Peyer's patch (tissue), 4 donors: ENCODE measurements at places on chromosomes 16 and 17.
A peak's percentile ranks its signal among the peaks of the same experiment; 100 is the strongest.

- no peaks in the 10 kb centered on the region for H3K4me1 ChIP-seq
- H3K27me3 ChIP-seq, result no peaks in the 10 kb centered on the region
- DNase-seq, result no peak
- H3K4me3 ChIP-seq, result no peak overlapping the region
- no peaks in the 10 kb centered on the region for H3K36me3 ChIP-seq
These were observed 92.4 kb upstream of the HS3ST2 start for GRCh38 chr16:22721511-22722100.

GRCh38 chr17:10073941-10074340 lies 124.5 kb downstream of the GAS7 start:
- no peak overlapping the region for H3K27ac ChIP-seq
- H3K27me3 ChIP-seq, result no peaks in the 10 kb centered on the region
- H3K36me3 ChIP-seq, result no peaks in the 10 kb centered on the region
- H3K4me3 ChIP-seq, result no peak overlapping the region
- H3K4me1 ChIP-seq, result no peaks in the 10 kb centered on the region

DNA sequence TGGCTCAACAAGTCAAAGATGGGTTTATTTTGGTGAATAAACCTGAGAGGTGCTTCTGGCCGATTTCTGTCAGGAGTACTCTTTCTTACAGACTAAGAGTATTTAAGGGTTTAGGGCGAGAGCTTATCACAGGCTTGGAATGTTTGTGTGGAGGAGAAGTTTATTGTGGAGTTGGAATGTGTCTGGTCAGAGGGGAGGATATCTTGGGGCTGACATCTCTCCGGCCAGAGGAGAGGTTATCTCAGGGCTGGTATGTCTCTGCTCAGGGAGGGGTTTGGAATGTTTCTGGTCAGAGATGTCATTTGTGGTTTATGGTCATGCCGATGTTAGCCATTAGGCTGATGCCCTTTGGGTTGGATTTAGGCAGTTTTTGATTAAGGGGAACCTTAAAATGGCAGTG lies 236.4 kb upstream of the EEF2KMT start:
- no peak for DNase-seq
- no peak overlapping the region for H3K27ac ChIP-seq
- H3K4me1 ChIP-seq, result no peaks in the 10 kb centered on the region
- H3K36me3 ChIP-seq, result no peaks in the 10 kb centered on the region
- H3K27me3 ChIP-seq, result no peaks in the 10 kb centered on the region

- H3K27me3 ChIP-seq, result no peaks in the 10 kb centered on the region
- no peak overlapping the region for H3K27ac ChIP-seq
- no peaks in the 10 kb centered on the region for H3K36me3 ChIP-seq
- DNase-seq, result no peak
- H3K4me3 ChIP-seq, result no peak overlapping the region
- H3K4me1 ChIP-seq, result peaks cover 41% of the 10 kb centered on the region
These were observed 5.2 kb downstream of the C17orf50 start for GRCh38 chr17:35765756-35766488.

- no peaks in the 10 kb centered on the region for H3K36me3 ChIP-seq
- no peak for DNase-seq
- no peak overlapping the region for H3K4me3 ChIP-seq
- H3K4me1 ChIP-seq, result no peaks in the 10 kb centered on the region
These were observed 58.1 kb downstream of the TOX3 start for GRCh38 chr16:52488837-52489289.

DNA sequence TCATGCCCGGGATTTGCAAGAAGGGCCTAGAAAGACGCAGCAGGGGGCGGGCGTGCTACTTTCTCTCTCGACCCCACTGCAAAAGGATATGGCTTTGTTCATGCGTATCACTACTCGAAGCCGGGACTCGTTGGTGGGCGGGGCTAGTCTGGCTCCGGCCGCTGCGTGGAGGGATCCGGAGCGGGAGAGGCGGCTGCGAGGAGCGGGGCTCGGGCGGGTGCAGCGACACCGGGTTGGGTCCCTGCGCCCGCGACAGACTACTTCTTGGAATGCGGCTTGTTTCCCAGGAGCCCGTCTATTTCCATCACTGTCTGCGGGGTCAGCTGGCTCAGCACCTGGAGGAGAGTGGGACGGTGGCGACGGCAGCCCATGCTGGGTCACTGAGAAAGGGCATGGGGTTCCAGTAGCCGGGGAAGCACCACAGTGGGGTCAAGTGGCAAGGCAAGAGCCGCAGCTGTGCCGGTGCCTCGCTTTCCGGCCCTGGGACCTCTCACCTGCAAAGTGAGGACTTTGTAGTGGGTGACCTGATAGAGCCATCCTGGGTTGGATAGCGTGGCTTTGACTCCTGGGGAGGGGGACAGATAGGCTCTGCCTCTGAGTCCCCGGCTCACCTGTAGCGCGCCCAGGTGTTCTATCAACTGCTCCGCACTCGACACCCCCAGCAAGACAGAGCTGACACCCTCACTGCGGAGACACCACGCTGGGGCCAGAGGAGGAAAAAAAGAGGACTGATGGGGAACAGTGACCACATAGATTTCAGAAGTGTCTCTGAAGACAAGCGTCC lies 6.6 kb downstream of the KCNAB3 start:
- peak overlapping the region; percentile 52 for H3K4me3 ChIP-seq
- H3K27me3 ChIP-seq, result no peaks in the 10 kb centered on the region
- H3K4me1 ChIP-seq, result no peaks in the 10 kb centered on the region
- H3K36me3 ChIP-seq, result no peaks in the 10 kb centered on the region

GRCh38 chr17:28716740-28717577 lies 709 bp downstream of the RAB34 start:
- H3K27ac ChIP-seq, result peak overlapping the region; percentile 91
- DNase-seq, result no peak
- H3K27me3 ChIP-seq, result no peaks in the 10 kb centered on the region
- peak overlapping the region; percentile 58 for H3K4me3 ChIP-seq
- peaks cover 9% of the 10 kb centered on the region for H3K4me1 ChIP-seq

DNA sequence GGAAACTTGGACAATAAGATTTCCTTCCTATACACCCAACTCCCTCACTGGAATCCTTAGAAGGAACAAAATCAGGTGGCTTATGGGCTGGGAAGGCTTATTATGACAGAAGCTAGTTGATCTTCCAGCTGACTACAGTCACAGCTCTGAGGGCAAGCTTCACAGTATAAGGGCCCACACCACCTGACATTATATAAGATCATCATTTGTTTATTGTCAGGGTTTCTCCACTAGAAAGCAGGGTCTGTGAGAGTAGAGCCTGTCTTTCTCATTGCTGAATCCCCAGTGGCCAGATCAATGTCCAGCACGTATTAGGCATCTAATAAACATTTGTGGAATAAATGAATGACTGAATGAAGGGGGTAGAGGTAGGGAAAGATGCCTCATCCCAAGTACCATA lies 57.8 kb upstream of the PHOSPHO1 start:
- H3K36me3 ChIP-seq, result peaks cover 5% of the 10 kb centered on the region
- no peak for DNase-seq
- H3K4me3 ChIP-seq, result no peak overlapping the region
- no peaks in the 10 kb centered on the region for H3K4me1 ChIP-seq
- no peaks in the 10 kb centered on the region for H3K27me3 ChIP-seq

DNA sequence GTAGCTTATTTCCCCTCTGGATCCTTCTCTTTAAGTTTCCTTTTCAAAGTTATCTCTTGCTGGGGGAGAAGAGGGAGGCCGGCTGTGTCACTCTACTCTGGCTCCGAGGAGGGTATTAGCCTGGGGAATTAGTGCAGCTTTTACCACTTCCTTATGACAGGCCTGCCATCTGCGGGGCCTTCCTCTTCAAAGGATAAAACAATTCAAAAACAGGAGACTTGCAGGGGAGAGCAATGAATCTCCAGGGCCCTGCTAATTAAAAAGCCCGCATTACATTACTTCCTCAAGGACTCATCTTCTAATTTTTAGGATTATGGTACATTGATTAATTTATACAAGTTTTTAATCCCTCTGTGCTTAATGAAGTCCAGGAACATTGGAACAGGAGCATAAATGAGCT lies 190.9 kb upstream of the CDH5 start:
- H3K36me3 ChIP-seq, result no peaks in the 10 kb centered on the region
- no peaks in the 10 kb centered on the region for H3K4me1 ChIP-seq
- no peaks in the 10 kb centered on the region for H3K27me3 ChIP-seq
- no peak overlapping the region for H3K27ac ChIP-seq
- DNase-seq, result no peak
- H3K4me3 ChIP-seq, result no peak overlapping the region

DNA sequence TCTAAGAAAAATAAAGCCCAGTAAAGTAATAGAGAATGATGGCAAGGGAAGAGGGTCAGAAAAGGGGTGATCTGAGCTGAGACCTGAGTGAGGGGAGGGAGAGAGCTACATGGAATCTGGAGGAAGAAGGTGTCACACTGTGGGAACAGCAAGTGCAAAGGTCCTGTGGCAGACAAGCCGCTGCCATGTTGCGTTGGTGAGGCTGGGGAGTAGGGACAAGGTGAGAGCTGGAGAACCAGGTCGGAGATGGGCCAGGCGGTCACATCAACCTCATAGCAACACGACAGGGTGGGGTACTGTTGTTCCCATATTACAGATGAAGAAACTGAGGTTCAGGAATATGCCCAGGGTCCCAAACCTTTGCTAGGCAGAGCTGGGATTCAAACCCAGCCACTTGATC lies 16.6 kb upstream of the CALB2 start:
- no peak overlapping the region for H3K27ac ChIP-seq
- no peaks in the 10 kb centered on the region for H3K27me3 ChIP-seq
- H3K36me3 ChIP-seq, result no peaks in the 10 kb centered on the region
- no peaks in the 10 kb centered on the region for H3K4me1 ChIP-seq

- H3K36me3 ChIP-seq, result no peaks in the 10 kb centered on the region
- no peaks in the 10 kb centered on the region for H3K27me3 ChIP-seq
- DNase-seq, result no peak
- no peaks in the 10 kb centered on the region for H3K4me1 ChIP-seq
- H3K4me3 ChIP-seq, result no peak overlapping the region
These were observed 212.5 kb downstream of the KATNIP start for GRCh38 chr16:27762441-27762840.

DNA sequence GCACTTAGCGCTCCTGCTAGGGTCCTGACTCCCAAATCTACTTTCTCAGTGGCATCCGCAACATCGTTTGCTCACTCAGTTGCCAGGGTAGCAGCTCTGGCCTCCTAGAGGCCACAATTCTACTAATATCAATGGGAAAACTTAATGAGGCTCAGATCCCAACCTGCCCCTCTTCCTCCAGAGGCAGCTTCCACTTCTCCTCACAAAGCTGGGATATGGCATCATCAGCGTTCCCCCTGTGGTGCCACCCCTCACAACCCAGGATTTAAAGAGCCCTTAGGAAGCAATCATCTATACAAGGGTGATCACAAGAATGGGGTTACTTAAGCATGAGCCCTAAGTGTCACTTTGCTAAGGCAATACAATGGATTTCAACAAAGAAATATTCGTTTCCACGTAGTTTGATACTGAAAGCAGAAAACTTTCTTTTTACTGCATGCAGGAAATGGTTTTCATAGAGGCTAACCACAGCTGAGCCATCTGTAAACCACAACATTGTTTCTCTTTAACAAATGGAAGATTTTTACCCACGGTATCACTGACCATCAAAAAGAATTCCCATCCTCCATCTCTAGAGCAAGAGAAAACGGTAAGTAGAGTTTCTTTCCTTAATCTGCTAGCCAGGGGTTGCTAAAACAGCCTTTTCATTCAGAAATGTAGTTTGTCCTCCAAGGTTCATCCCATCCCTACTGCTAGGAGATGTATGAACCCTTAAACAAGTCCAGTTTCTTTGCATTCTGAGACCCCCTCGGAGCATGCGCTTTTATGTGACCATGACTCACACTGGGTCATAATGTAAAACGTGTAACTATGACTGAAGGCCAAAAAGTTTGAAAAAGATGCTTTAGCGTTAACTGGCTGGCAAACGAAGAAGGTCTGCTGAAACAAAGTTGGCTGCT lies 68.3 kb upstream of the BCAR1 start:
- DNase-seq, result no peak
- peaks cover 17% of the 10 kb centered on the region for H3K4me1 ChIP-seq
- no peak overlapping the region for H3K4me3 ChIP-seq
- H3K36me3 ChIP-seq, result no peaks in the 10 kb centered on the region
- H3K27me3 ChIP-seq, result no peaks in the 10 kb centered on the region

DNA sequence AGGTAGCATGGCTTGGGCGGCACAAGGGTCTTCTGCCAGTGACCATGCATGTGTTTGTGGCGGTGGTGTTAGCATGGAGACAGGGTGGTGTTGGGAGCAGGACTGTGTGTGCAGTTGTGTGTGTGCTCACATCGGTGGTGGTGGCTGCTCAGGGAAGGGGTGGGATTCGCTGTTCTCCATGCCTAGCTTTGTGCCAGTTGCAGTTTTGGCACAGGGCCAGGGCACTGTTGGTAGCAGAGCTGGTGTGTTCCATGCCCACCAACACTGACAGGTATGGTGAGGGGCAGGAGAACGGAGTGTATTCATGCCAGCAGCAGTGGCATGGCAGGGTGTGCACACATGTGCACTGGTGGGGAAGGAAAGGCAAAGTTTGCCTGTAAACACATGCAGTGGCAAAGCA lies 77.3 kb upstream of the TEKT1 start:
- H3K27me3 ChIP-seq, result no peaks in the 10 kb centered on the region
- H3K27ac ChIP-seq, result no peak overlapping the region
- no peaks in the 10 kb centered on the region for H3K36me3 ChIP-seq
- no peak overlapping the region for H3K4me3 ChIP-seq
- H3K4me1 ChIP-seq, result no peaks in the 10 kb centered on the region

GRCh38 chr16:14310519-14310991 lies 239.4 kb downstream of the MRTFB start:
- H3K27ac ChIP-seq, result no peak overlapping the region
- no peak for DNase-seq
- no peaks in the 10 kb centered on the region for H3K27me3 ChIP-seq
- no peaks in the 10 kb centered on the region for H3K4me1 ChIP-seq
- H3K36me3 ChIP-seq, result no peaks in the 10 kb centered on the region

- no peak for DNase-seq
- H3K4me3 ChIP-seq, result no peak overlapping the region
- no peaks in the 10 kb centered on the region for H3K36me3 ChIP-seq
These were observed 62.8 kb downstream of the RABEP1 start for GRCh38 chr17:5344914-5345313.

- no peaks in the 10 kb centered on the region for H3K4me1 ChIP-seq
- H3K27me3 ChIP-seq, result no peaks in the 10 kb centered on the region
- H3K36me3 ChIP-seq, result no peaks in the 10 kb centered on the region
- H3K27ac ChIP-seq, result no peak overlapping the region
These were observed 57.3 kb downstream of the CACNG5 start for GRCh38 chr17:66892246-66892645.

- no peaks in the 10 kb centered on the region for H3K36me3 ChIP-seq
- no peak overlapping the region for H3K27ac ChIP-seq
- no peak overlapping the region for H3K4me3 ChIP-seq
These were observed 7.2 kb downstream of the TANGO6 start for GRCh38 chr16:68850481-68850880.

GRCh38 chr17:46810837-46811236 lies 7.7 kb downstream of the WNT3 start:
- no peaks in the 10 kb centered on the region for H3K27me3 ChIP-seq
- no peak overlapping the region for H3K4me3 ChIP-seq
- no peak for DNase-seq
- no peaks in the 10 kb centered on the region for H3K36me3 ChIP-seq
- H3K27ac ChIP-seq, result no peak overlapping the region

DNA sequence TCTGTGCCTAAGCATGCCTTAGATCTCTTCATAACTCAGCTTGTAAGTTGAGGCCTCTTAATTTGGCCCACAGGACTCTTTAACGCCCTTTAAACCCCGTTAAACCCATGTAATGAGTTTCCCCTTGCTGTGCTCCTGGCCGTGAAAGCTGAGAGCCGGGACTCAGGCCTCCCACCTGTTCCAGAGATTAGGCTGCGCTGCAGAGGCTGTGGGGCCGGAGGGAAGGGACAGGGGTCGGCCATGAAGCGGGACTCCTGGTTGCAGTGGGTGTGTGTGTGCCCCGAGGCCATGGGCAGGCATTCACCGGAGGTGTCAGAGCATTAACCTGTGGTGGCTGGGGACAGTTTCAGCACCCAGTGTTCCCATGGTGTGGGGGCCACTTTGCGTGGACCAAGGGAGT lies 150.8 kb upstream of the IRX3 start:
- H3K27me3 ChIP-seq, result no peaks in the 10 kb centered on the region
- H3K4me1 ChIP-seq, result no peaks in the 10 kb centered on the region
- no peak overlapping the region for H3K4me3 ChIP-seq
- no peak for DNase-seq
